ENCODE measurements at places on chromosomes 11 and 22.

DNA sequence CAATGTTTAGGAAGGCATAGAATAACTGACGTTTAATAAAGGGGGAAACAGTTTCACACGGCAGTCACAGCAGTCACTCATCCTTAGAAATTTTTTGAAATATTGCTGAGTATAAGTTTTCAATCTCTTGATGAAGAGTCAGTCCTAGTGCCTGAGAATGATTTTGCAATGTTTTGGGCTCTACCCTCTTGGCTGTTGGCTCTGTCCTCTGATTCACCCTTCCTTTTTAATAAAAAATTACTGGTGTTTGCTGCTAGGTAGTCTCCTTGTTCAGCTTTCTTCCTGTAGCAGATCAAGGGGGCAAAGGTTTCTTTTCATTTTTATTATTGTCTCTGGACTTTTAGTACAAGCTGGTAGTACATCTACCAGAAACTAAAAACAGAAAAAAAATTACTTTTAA lies 194.3 kb upstream of the ANO3 start:
- DNase-seq, result no peak

GRCh38 chr22:42881982-42882656 lies 25.0 kb upstream of the ARFGAP3 start:
- DNase-seq, result no peak

DNA sequence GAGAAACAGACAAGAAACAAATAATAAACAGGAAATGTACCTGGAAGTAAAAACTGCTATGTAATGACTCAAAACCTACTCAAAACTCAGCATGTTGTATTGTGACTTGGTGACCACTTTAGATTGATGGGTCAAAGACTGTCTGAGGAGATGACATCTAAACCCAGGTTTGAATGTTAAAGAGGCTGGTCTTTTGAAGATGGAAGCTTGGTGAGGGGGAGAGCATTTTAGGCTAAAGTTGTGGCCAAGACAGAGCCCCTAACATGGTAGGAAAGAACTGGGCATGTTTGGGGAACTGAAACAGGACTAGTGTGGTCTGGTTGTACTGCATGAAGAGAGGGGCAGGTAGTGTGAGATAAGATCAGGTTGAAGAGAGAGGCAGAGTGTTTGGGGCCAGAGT lies 85.3 kb upstream of the MYO18B start:
- DNase-seq, result no peak

DNA sequence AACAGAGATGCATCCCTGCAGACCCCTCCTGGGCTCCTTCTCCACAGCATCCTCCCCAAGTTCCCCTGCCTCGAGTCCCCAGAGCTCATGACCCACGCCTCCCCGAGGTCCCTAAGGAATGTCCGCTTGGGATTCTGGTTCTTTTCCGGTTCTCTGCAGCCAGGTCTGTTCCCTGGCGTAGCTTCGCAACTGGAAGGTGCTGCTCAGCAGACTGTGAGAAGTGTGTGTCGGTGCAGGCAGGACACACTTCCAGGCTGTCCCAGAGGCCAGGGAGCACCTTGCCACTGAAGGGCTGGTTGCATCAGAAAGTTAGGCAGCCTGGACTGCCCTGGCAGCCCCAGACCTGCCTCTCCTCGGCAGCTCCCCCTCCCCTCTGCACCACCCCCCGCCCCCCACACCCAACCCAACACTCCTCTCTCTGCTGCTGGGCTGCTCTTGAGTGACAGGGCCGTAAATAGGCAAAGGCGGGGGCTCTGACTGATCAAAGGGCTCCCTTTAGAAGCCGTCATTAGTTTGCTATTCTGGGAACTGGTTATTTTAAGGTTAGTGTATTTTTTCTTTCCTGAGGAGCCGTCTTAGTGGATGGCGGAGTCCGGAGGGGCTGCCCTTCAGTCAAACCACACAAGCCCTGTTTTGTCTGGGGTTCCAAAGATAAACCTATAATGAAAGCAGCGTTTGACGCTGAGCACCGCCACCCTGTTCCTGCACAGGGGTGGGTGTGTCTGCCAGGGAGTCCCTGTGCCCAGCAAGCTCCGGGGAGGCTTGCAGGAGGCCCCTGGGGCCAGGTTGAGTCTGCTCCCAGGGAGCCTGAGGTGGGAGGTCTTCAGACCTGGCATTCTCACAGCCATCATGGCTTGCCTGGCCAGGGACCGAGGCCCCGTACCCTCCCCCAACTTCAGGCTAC lies 88.6 kb upstream of the KCNQ1OT1 start:
- no peak for DNase-seq

- no peak for DNase-seq
Observed at GRCh38 chr11:109120341-109120740, 301.6 kb upstream of the C11orf87 start.

GRCh38 chr22:24138649-24139420 lies 42.5 kb upstream of the SUSD2 start:
- no peak for DNase-seq

GRCh38 chr11:73019996-73020395 lies 122.1 kb downstream of the FCHSD2 start:
- DNase-seq, result no peak

GRCh38 chr11:3087373-3087772 lies 30.1 kb upstream of the CARS1 start:
- no peak for DNase-seq

DNA sequence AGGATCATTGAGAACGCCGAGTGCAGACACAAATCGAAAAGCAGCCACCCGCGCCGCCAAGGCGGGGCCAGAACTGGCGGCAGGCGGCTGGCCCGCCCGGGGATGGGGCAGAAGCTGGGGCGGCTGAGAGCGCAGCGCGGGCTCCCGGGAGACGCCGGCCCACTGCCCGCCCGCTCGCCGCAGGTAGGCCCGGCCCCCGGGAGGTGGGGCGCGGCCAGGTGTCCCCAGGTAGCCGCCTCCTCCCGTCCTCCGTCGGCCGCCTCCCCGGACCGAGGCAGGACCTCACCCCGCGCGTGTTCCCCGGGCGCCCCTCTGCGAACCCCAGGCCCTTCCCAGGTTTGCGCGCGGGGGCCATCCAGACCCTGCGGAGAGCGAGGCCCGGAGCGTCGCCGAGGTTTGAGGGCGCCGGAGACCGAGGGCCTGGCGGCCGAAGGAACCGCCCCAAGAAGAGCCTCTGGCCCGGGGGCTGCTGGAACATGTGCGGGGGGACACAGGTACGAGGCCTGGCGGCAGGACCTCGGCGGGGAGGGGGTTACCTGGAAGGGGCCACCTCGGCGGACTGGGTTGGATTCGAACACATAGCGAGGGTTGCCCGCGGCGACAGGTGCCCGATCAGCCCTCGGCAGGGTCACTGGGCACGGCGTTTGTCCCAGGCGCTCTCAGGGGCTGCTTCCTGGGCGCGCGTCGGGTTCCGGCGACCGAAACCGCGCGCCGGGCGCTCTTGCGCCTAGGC lies at the start of gene PRRG4:
PRRG4 (plus strand) TSS at position 248 of the 733 bp plus-strand sequence. CDS start 603 bp downstream, outside the sequence.
- DNase-seq, result peak; percentile 78

- peak; percentile 78 for DNase-seq
Observed at GRCh38 chr11:17734986-17735817, 621 bp downstream of the KCNC1 start.

DNA sequence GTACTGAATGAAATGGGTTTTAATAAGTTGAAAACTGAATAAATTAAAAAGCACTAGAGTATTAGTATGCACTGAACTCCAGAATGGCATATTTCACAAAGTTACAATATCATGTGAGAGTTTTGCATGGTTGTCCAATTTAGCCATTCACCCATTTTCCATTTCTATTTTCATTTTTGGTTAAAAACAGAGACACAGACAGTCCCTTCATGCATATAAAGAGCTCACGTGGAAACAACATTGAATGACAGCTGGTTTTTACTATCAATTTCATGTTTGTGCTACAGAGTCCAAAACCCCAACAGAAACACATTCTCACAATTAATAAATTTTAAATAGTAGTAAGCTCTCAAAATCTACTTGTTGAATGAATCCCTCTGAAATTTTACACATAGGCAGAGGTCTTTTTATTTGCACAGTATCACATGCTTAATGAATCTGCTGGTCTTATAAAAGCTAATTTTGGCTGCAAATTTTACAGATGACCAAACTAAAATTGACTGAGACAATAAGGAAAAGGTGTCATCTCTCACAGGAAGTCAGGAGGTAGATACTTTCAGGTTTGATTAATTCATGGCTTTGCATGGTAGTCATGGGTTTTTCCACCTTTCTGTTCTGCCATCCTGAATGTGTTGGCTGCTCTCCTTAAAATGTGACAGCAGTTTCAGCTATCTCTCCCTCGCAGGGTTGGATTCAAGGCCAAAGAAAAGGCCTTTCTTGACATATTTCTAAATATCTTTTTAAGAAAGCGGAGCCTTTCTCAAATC lies 20.6 kb upstream of the DDI1 start:
- no peak for DNase-seq

- no peak for DNase-seq
Observed at GRCh38 chr11:73989156-73989555, 6.5 kb upstream of the UCP2 start.

GRCh38 chr11:31882951-31883392 lies 71.8 kb upstream of the PAX6 start:
- DNase-seq, result no peak

DNA sequence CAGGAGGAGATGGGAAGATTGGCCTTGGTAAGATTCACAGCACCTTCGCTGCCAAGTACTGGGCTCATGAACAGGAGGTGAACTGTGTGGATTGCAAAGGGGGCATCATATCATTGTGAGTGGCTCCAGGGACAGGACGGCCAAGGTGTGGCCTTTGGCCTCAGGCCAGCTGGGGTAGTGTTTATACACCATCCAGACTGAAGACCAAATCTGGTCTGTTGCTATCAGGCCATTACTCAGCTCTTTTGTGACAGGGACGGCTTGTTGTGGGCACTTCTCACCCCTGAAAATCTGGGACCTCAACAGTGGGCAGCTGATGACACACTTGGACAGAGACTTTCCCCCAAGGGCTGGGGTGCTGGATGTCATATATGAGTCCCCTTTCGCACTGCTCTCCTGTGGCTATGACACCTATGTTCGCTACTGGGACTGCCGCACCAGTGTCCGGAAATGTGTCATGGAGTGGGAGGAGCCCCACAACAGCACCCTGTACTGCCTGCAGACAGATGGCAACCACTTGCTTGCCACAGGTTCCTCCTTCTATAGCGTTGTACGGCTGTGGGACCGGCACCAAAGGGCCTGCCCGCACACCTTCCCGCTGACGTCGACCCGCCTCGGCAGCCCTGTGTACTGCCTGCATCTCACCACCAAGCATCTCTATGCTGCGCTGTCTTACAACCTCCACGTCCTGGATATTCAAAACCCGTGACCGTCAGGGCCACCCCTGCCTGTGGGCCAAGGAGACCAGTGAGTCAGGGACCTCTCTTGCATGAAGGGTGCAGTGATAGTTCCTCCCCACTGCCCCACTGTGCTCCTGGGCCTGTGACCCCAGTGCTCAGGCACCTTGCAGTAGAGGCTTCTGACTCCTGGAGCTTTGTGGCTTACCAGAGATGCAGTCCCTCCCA lies 83.6 kb downstream of the BCR start:
- no peak for DNase-seq

DNA sequence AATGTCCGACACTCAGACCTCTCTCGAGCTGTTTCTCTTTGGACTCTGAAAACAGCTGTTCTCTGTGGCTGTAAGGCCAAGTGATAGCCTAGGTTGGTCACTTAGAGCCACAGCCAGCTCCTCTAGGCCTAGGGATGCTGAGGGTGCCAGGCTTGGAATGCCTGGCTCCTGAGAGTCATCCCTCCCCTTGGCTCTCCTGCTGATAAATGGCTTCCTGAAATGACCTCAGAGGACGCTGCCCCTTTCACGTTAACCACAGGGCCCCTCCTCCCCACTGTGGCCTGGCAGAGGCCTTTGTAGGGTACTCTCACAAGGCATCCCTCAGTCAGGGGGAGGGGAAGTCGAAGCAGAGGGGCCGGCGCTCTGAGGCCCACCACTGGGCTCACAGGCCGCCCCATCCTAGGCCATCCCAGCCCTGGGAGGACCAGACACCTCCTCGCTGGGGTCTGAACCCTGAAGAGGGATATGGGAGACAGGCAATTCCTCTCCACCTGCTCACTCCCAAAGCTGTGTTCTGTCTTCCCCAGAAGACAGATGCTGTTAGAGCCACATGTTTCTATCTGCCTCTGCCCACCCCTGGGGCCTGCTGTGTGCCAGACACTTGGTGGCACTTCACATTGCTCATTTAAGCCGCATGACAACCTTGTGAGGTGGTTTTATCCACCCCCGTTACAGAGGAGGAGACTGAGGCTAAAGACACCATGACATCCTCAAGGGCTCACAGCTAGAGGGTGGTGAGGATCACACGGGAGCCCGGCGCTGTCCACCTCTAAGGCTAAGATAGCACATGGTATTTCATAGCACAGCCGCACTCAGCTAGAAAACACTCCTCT lies 50.9 kb downstream of the ARFGAP3 start:
- no peak for DNase-seq

DNA sequence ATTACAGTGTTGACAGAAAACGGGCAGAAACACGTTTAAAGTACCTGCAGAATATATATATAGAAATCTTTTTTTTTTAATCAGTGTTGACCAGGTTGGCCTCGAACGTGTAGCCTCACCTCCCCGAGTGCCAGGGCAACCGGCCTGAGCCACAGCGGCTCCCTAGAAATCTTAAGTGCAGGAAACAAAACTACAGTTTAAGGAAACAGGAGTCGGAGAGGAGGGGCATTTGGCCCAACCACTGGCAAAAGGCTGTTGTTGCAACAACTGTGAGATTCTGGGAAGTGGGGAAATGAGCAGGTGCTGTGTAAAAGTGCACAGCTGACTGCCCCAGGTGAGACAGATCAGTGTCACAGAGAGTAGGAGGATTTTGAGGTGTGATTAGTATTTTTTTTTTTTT lies 3.7 kb downstream of the YWHAH start:
- no peak for DNase-seq

GRCh38 chr22:39932918-39933649 lies 27.1 kb upstream of the TMA7B start:
- no peak for DNase-seq

DNA sequence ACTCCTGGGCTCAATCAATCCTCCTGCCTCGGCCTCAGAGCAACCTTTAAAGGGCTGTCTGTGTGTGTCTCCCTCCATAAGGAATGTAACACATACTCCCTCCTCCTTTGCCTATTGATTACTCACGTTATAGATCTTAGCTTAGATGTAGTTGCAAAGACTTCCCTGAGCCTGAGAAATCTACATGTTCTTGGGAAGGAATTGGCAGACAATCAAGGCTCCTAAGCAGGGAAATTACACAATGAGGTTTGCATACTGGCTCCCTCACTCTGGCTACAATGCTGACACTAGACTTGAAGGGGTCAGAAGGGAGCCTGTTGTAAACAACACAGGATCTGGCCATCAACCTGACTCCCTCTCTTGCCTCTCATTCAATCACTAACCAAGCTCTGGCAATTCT lies 5.2 kb upstream of the OLFML1 start:
- DNase-seq, result no peak

DNA sequence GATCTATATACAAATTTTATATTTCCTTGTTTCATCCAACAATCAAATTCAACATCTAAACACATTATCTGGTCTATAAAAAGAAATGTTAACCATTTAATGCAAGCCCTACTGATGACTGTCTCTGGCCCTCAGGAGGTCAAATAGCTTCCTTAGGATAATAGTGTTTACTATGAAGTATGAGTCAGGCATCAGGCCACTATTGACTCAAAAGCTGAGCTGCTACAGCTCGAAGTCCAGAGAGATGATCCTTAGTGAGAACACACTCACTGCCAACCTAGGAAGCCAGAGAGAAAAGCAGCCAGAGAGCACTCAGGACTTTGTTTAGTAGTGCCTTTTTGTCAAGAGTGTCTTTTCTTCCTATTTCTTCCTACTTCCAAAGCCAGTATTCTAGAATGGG lies 171.8 kb downstream of the SOX6 start:
- no peak for DNase-seq
